Bronchial smooth muscle cell (primary cell): ENCODE measurements at places on chromosomes 7 and 10. TPM values are rescaled to one million over a fixed set of nuclear protein-coding genes. Genes with fewer than 3 reads are reported as not detected.

The SPDYE5 gene
- total RNA-seq, result not detected in 2 replicates

The CFAP58 gene
- 0.69 and 1.3 TPM in 2 replicates for total RNA-seq

The PHKG1 gene
- 0.47 and 1.0 TPM in 2 replicates for total RNA-seq

The TAF5 gene
- 2.4 and 2.6 TPM in 2 replicates for total RNA-seq

The DCLRE1C gene
- 4.7 and 11.8 TPM in 2 replicates for total RNA-seq

The WBP1L gene
- total RNA-seq, result 26.5 and 35.5 TPM in 2 replicates

The PILRA gene
- total RNA-seq, result 0.26 and 0.32 TPM in 2 replicates

The MPP7 gene
- under 0.01 and 0.26 TPM in 2 replicates for total RNA-seq

The CALCR gene
- not detected in 2 replicates for total RNA-seq

The ZMIZ2 gene
- total RNA-seq, result 6.9 and 8.1 TPM in 2 replicates

The EXOC4 gene
- total RNA-seq, result 126 and 169 TPM in 2 replicates

The OPN1SW gene
- not detected in 2 replicates for total RNA-seq

The DKK1 gene
- 11.0 and 18.4 TPM in 2 replicates for total RNA-seq

The SLC13A1 gene
- not detected in 2 replicates for total RNA-seq

The CACNA2D1 gene
- 29.1 and 33.3 TPM in 2 replicates for total RNA-seq

The IGFBP1 gene
- not detected in 2 replicates for total RNA-seq

The AZGP1 gene
- not detected in 2 replicates for total RNA-seq

The NAT16 gene
- total RNA-seq, result not detected in 2 replicates

The TMEM26 gene
- total RNA-seq, result 1.3 and 2.5 TPM in 2 replicates

The ENTPD1 gene
- under 0.01 and 0.60 TPM in 2 replicates for total RNA-seq

The FGFBP3 gene
- total RNA-seq, result 0.17 and 0.47 TPM in 2 replicates

The GDF2 gene
- total RNA-seq, result not detected in 2 replicates

The CHAT gene
- not detected in 2 replicates for total RNA-seq

The NUB1 gene
- 32.5 and 49.4 TPM in 2 replicates for total RNA-seq

The CTBP2 gene
- 62.1 and 81.8 TPM in 2 replicates for total RNA-seq

The TRIM24 gene
- total RNA-seq, result 1.9 and 3.4 TPM in 2 replicates

The PVRIG gene
- not detected in 2 replicates for total RNA-seq

The CELF2 gene
- 3.8 and 4.4 TPM in 2 replicates for total RNA-seq

The BMPER gene
- total RNA-seq, result 7.4 and 11.5 TPM in 2 replicates

The MMD2 gene
- total RNA-seq, result not detected in 2 replicates

The TMEM139 gene
- 0.09 TPM in 1 of 2 replicates, not detected in the other for total RNA-seq

The HABP2 gene
- not detected in 2 replicates for total RNA-seq

The FAM25A gene
- total RNA-seq, result not detected in 2 replicates

The GIMAP7 gene
- total RNA-seq, result not detected in 2 replicates

The EFCAB10 gene
- under 0.01 TPM in 1 of 2 replicates, not detected in the other for total RNA-seq

The OR2A1 gene
- total RNA-seq, result 0.09 TPM in 1 of 2 replicates, not detected in the other

The TDRD1 gene
- total RNA-seq, result 0.16 TPM in 1 of 2 replicates, not detected in the other

The AKR1D1 gene
- total RNA-seq, result not detected in 2 replicates

The OR6V1 gene
- not detected in 2 replicates for total RNA-seq

The SFRP4 gene
- total RNA-seq, result 0.32 and 1.5 TPM in 2 replicates

The ATOH7 gene
- total RNA-seq, result not detected in 2 replicates

The IQUB gene
- total RNA-seq, result 0.63 and 0.69 TPM in 2 replicates
